Choroid plexus epithelial cell (primary cell): ENCODE measurements at places on chromosomes 5 and 9.

- DNase-seq: no peak
These were observed 4.5 kb downstream of the EBF1 start for GRCh38 chr5:159095151-159095721.

- no peak for DNase-seq
These were observed 6.3 kb downstream of the FOXD1 start for GRCh38 chr5:73442231-73442811.

DNA sequence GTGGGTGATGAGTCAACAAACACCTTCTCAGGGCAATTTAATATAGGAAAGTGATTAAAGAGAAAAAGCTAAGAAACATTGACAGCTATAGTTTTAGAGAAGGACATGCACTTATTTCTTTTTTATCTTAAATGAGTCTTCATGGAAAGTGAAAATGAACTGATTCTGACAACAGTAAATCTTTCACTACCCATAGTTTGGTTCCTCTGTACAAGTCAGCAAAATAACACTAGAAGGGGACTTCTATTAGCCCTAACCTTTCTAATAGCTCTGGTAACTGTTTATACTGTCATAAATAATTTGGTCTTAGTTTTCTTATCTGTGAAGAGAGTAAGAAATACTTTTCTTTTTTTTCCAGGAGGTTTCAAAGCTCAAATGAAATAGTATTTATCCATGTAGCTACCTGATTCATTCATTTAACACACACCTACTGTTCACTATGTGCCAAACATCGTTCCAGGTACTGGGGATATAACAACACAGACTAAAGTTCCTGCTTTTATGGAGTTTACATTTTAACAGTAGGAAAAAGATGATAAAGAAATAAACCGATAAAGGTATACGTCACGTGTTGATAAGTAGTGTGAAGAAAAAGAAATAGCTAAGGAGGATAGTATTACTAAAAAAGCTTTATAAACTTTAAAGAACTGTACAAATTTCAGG lies 148.2 kb downstream of the PCSK1 start:
- DNase-seq: no peak

DNA sequence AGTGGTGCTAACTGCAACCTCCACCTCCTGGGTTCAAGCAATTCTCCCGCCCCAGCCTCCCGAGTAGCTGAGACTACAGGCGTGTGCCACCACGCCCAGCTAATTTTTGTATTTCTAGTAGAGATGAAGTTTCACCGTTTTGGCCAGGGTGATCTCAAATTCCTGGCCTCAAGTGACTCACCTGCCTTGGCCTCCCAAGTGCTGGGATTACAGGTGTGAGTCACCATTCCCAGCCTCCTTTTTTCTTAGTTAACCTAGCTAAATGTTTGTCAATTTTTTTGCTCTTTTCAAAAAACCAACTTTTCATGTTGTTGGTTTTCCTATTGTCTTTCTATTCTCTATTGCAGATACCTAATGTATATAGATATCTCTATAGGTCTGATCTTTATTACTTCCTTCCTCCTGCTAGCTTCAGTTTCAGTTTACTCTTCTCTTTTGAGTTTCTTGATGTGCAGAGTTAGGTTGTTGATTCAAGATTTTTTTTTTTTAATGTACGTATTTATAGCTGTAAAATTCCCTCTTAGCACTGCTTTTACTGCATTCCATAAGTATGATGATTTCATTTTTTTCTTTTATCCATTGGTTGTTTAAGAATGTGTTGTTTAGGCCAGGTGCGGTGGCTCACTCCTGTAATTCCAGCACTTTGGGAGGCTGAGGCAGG lies 32.9 kb downstream of the FGD3 start:
- no peak for DNase-seq
